ENCODE measurements at places on chromosomes 4 and X.
A peak's percentile ranks its signal among the peaks of the same experiment; 100 is the strongest.

DNA sequence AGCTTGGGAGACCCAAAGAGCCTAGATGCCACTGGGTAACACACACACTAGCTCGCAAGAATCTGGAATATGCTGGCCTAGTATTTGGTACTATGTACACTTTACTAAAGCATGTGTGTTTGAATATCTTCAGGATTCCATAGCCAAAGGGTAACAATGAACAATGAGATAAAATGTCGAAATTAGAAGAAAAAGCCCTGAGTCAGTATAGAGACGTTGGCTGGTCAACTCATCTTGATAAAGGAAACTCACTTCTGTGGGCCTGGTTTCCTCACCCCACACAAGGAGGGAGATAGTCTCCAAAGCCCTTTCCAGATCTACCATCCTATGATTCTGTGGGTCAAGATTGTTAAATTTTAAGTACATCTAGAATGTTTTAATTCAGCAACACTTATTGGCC, 6.9 kb downstream of the ZDHHC9 start:
- no peak for DNase-seq

DNA sequence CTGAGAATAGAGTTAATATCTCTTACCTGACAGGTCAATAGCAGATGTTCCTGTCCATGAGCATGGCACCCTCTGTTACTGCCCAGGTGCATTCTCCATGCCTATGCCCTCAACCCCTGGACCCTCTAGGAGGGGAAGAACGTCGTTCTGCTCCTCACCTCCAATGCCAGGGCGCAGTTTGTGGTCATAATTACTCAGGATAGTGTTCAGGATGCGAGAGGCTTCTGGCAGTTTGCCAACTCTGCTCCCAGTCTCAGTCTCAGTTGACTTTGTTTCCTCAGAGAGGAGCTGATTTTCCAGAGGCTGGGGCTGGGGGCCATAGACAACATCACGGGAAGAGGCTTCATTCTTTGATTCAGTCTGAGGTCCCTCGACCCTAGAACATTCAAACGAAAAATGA, 4.4 kb downstream of the GABRE start:
- no peak for DNase-seq

DNA sequence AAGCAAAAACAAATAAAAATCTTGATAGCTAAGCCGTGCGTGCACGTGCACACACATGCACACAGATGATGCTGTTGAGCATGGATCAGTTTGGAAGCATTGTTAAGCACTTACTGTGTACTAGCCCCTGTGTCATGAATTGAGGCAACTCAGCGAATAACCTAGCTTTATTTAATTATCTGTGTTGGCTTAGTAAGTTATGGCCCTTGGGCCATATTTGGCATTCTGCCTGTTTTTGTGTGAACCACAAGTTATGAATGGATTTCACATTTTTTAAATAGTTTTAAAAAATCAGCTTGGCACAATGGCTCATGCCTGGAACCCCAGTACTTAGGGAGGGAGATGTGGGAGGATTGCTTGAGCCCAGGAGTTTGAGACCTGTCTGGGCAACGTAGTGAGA, 113.6 kb upstream of the CBLL2 start:
- DNase-seq: peak; percentile 45

GRCh38 chrX:134592303-134592702, 66.0 kb downstream of the PLAC1 start:
- no peak for DNase-seq

DNA sequence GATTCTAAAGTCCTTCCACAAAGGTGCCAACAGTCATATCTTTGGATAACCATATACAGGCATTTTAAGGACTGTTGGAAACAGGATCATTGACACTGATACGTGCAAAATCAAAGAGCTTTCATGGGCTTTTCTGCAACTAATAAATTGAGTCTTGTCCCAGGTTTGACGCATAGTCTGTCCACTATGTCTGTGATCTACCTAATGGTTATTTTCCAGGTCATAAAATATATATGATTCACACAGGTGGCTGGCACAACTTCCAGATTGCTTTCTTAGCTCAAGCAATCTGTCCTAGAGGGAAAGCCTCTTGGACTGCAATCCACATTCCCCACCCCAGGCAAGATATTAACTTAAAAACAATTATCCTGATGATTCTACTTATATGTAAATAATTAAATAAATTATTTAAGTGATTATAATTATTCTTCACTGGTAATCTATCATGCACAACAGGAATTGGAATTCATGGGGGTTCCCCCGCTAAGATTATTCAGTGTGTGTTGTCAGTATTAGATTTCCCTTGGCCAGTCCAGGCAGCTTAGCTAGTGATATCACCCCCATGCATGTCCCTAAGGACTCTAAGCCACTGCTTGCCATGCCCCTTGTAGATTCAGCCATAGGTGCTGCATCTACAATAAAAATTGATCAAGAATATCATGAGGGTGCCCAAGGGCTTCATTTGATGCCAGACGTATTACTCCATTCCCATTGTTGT, 97.8 kb downstream of the TLL1 start:
- DNase-seq: no peak

DNA sequence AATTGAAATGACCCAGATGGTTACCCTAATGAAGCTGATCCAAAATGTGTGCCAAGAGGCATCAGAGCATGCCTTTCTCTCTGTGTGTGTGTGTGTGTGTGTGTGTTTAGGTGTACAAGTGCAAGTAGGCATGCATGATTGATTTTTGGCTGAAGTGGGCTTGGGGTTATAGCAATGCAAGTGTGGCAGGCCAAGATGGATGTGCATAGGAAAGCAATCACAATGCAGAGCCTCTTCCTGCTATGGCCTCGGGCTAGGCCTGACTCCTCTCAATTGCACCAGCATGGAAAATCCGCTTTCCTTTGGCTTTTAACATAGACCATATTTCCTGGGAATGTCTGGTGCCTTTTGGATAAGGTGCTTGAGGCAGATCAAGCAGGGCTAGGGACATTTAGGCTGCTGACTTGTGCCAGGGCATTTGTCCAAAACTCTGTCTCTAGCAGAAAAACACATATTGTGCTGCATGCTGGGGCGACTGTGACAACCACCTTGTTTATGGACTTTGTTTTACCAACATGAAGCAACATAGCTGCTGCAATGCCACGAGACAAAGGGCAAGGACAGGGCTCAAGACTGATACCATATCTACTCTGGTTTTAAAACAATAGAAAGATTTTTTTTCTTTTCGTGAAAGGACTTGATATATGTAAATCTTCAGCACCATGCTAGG, 395.7 kb downstream of the RAPGEF2 start:
- no peak for DNase-seq
